ENCODE measurements at places on chromosomes 12 and 14. TPM values are rescaled to one million over a fixed set of nuclear protein-coding genes. Genes with fewer than 3 reads are reported as not detected.
A peak's percentile ranks its signal among the peaks of the same experiment; 100 is the strongest.

Gene PLCZ1
- not detected for polyA plus RNA-seq

Gene ANG
- 24.5 TPM for polyA plus RNA-seq

Gene FAM181A
- polyA plus RNA-seq: not detected

Gene ALDH2
- 318 TPM for polyA plus RNA-seq

Gene RASSF8
- 12.0 TPM for polyA plus RNA-seq

Gene MAX
- polyA plus RNA-seq: 48.9 TPM

Gene PTPRR
- polyA plus RNA-seq: 0.86 TPM

Gene ASB2
- polyA plus RNA-seq: 0.97 TPM

Gene CFAP73
- 0.52 TPM for polyA plus RNA-seq

Gene SLC39A5
- polyA plus RNA-seq: 164 TPM

Gene KCNJ8
- polyA plus RNA-seq: 5.6 TPM

Gene COPS7A
- polyA plus RNA-seq: 94.1 TPM

DNA sequence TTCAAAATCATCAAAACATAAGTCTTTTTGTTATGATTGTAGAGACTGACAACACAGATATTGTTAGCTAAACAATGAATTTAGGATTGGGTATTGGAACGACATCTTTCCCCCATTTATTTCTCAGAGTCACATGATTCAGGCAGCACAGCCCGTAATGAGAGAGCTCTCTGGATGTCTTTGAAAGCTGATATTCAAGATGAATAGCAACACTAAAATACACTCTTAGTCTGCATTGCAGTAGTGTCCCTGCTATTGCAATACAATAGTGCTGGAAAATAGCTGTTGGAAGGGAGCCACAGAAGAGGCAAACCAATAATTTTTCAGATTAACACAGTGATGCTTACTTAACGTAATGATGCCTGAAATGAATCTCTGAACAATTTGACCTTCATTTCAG is 9.9 kb downstream of the GTSF1 start:
- no peak for DNase-seq

GRCh38 chr12:10718279-10718821 is 4.8 kb downstream of the YBX3 start:
- DNase-seq: peak; percentile 94

DNA sequence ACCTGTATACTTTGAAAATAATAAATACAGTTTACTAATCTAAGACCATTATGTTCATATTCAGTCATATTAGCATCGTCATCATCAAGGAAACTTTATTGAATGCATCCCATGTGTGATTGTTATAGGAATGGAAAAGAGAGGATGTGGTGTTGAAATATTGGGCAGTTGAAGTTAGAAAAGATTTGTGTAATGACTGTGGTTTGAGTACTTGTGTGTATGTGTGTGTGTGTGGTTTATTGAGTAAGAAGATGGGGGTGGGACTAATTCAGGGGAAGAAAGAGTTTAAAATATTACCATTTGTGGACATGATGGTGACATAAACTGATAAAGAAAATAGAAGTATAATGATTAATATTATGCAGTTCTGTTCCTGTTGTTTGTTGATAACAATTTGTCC is 238.7 kb upstream of the SEL1L start:
- no peak for DNase-seq

DNA sequence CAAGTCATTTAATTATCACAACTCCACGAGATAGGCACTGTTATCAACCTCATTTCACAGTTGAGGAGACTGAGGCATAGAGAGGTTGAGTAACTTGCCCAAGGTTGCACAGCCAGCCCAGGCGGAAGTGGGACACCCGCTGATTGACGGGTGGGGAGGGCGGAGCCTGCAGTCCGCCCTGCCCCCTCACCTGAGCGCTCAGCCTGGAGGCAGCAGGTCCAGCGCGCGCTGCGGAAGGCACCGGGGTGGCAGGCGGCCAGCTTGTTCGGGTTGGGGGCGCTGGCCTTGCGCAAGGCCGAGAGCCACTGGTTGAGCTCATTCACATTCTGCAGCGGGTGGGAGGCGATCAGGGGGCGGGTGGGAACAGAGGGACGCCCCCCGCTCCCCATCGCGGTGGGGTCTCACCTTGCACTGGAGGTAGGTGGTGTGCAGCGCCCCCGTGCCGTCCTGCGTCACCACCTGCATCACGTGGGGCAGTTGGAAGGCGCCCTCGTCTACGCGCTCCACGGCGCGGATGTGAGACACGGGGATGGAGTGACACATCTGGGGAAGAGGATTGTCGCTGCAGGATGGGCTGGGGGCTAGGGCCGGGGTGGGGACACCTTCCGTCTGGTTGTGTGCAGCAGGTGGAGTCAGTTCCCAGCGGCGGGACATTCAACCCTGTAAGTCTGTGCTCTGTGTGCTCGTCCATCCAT is 31.7 kb downstream of the RASAL1 start:
- peak; percentile 61 for DNase-seq

GRCh38 chr14:105880616-105881015 is 354.2 kb downstream of the TMEM121 start:
- no peak for DNase-seq

DNA sequence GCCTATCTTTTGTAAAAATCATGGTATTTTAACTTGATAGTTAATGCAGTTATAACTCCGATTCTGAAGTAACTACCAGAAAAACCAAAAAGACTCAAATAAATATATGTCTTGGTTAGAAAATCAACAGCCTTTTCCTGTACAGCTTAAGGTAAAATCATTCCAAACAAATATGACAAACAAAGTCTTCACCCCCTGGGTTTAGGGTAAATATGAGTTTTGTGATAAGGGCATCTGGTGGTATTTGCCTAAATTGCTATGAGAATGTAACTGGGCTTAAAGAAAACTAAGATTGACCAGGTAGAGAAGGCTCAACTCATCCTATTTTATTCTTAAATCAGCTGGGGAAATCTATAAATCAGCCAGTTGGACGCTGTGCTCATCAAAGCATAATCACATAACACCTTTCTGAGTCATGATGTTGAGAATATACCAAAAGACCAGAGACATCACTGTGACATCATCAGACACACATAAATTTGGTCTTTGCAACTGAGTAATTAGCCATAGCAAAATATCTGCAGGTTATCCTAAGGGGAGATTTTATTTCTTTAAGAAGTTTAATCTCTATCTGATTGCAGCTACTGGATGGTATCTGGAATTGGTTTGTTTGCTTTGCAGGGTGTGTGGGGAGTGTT is 133.9 kb downstream of the STXBP6 start:
- no peak for DNase-seq

DNA sequence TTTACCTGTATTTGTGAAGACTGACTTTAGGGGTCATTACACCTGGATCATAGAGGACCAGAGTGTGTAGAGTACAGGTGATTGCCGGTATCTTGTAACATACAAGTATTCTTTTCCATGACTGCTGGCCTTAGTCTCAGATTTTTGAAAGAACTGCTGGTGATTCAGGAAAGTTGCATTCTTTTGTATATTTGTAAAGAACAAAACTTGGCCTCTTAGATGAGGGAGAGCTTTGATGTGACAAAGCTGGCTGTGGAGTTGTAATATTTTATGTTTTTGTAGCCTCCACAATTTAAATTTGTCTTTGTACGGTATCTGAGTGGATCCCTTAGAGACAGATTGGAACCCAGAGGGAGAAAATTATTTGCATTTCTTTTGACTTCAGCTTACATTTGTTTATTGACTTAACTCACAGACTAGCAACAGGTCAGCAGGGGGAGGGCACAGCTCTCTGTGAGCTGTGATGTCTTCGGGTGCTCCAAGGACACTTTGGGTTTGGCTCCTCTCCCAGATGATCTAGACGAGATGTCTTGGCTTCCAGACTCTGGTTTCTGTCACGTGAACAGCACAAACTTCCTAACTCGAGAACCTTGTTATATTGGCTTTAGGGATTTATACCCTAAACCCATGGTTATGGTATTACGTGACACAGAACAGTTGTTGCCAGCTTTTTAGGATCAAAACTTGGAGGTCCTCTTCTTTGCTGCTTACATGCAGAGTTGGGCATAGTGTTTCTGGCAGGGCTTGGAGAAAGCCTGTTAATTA is 65.9 kb downstream of the DAAM1 start:
- DNase-seq: peak; percentile 95

DNA sequence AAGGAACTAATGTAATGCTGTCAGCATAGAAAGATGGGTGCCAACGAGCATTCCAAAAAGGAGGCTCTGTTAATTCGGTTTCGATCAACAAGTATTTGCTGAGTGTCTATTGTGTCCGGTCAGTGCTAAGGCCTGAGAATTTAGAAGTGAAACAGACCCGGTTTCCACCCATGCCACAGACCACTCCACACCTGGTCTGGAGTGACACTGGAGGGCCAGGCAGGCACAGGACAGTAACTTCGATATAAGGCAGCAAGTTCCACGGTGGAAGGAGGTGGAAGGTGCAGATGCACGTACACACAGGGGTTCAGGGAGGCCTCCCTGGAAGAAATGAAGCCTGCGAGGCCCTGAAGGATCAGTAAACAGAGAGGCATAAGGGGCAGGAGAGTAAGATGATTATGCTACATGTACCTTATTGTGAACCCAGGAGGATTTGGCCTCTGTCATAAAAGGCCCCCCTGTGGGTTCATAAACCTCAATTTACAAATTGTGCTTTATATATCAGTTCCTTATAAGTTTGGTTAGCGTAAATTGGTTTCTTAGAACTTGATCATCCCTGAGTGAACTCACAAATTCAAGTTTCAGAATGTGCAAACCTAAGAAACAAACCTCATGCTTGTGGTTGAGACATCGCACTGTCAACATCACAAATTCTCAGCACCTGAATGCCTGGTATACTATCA is 25.9 kb downstream of the SSH1 start:
- no peak for DNase-seq

DNA sequence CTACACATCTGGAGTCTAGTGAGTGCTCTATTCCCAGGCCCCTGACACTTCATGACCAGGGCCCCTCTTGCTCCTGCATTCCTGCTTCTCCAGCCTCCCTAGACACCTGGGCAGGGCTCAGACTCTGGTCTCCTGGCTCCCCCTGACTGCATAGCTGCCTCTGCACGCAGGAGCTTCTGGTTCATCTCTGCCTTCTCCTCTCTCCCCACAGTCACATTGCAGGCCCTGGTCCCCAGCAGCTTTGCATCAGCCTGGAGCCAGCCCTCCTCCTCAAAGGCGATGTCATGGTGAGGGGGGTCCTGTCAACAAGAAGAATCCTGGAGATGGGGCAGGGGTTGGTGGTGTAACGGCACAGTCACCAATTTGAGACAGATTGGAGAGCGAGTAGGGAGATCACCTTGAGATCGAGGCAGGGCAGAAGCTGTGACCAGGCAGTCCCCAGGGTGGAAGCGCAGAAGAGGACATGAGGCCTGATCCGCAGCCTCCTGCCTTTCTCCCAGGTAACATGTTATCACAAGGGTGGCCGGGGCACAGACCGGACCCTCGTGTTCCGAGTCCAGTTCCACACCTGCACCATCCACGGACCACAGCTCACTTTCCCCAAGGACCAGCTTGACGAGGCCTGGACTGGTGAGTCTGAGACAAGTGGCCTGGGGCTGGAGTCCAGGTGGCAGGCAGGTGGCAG is 8.1 kb downstream of the TNS2 start:
- DNase-seq: no peak

- no peak for DNase-seq
Measured at GRCh38 chr12:127903146-127903545, 363.8 kb upstream of the TMEM132C start.

- no peak for DNase-seq
Measured at GRCh38 chr12:123923927-123924326, 48.7 kb downstream of the CCDC92 start.

GRCh38 chr14:26597071-26597588 is 703 bp downstream of the NOVA1 start:
- DNase-seq: peak; percentile 48

DNA sequence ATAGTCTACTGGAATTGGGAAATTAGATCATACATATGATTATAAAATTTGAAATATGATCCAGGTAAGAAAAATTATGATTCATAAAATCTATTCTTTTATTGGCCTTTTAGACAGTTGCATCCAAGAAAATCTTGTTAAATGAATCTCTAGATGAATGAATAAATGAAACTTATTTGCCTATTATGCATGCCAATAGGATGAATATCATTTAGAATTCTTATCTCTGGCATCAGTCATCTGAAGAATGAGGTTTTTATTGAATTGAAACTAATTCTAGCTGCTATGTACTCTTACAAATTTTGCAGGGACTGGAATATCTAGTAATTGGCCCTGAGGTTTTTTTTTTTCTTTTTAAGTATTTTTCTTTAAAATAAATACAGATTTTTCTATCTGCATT is 475.5 kb downstream of the NAV3 start:
- no peak for DNase-seq

DNA sequence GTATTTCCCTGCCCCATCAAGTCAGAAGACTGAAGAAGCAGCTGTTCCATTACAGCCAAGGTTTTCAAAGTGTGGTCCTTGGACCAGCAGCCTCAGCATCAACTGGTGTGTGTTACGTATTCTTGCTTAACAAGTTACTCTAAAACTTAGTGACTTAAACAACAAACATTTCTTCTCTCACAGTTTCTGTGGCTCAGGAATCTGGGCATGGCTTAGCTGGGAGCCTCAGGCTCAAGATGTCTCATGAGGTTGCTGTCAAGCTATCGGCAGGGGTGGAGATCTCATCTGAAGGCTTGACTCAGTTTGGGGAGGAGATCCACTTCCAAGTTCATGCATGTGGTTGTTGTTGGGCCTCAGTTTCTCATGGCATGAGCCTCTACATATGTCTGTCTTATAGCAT is 174.5 kb downstream of the KTN1 start:
- no peak for DNase-seq

DNA sequence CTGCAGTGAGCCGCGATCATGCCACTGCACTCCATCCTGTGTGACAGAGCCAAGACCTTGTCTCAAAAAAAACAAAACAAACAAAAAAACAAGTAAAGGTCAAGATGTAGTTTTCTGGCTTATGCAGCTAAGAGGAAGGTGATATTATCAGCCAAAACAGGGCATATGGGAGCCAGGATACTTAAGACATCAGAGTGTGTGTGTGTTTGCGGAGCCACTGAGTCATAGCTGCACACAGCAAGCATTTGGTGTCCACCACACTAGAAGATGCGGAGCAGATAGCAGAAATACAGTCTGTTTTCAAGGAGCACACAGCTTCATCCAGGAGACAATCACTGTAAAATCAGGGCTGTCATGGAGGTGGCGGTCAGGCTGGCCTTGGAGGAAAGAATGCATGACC is 72.6 kb upstream of the REP15 start:
- no peak for DNase-seq
